AG10803 (cell line): ENCODE measurements at places on chromosomes 7 and 10.
A peak's percentile ranks its signal among the peaks of the same experiment; 100 is the strongest.

DNA sequence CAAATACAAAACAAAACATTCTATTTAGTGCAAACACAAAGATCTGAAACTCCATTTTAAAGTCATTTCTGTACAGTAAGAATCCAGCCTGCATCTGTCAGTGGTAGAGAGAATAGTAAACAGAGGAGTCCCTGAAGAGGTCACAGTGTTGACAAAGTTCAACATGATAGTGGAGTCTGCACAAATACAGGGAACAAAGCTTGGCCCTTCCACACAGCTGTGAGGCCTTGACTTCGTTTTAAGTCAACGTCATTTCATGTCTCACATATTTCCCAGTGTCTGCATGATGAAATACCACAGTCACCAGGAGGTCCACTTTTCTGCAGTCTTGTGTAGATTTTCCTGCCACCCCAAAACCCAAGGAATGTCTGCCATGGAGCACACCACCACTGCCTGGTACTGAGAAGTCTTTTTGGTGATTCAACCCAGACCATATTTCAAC lies 33.0 kb downstream of the CYP26A1 start:
- DNase-seq: peak; percentile 81

DNA sequence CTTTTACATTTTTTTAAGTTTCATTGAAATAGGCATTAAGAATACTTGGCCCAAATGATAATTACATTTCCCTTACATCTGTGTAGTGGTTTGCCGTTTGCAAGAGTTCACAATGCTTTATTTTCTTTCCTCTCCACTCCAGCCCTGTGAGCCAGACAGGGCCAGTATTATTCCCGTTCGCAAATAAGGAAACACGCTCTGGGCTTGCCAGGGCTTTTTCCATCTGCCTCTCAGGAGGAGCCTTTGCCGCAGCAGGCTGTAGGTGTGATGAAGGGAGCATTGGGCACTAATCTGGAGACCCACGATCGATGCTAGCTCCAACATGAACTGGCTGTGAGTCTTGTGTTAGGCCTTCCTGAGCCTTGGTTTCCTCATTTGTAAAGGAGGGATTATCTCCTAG lies 154.4 kb downstream of the GALNT17 start:
- DNase-seq: no peak

GRCh38 chr10:91313-91712 lies 42.2 kb upstream of the TUBB8 start:
- no peak for DNase-seq

GRCh38 chr10:117429643-117430265 lies 54.5 kb upstream of the PDZD8 start:
- DNase-seq: no peak

DNA sequence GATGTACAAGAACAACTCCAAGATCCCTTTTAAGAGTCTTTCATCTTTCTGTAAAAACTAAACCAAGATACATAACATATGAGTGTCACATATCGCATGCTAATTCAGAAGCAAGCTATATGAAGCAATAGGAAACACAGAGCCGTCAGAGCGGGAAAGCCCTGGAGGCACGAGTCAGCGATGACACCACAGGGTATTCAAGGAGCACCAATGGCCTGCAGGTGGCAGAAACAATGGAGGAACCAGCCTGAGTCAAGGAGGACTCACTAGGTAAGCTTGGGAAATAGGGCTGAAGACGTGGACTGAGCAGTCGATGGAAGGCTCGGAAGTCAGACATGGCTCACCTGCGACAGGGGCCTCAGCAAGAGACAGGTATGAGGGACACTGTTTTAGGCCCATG lies 214.4 kb downstream of the FAM107B start:
- DNase-seq: no peak

DNA sequence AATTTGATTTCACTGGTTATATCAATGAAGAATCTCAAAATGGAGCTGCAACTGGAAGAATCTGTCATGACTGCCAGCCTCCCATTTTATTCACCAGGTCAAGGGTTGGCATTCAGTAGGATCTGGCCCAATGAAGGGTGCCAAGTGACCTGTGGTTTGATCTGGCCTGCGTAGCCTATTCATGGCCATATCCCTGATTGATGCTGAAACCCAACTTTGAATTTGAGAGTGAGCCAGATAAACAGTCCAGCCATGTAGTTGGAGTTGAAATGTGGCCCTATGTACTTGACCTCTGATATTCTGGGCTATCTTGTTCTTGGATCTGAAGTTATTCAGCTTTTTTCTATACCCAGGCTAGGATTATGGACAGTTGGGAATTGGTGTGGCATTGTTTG lies 1.5 kb downstream of the MKLN1 start:
- no peak for DNase-seq

DNA sequence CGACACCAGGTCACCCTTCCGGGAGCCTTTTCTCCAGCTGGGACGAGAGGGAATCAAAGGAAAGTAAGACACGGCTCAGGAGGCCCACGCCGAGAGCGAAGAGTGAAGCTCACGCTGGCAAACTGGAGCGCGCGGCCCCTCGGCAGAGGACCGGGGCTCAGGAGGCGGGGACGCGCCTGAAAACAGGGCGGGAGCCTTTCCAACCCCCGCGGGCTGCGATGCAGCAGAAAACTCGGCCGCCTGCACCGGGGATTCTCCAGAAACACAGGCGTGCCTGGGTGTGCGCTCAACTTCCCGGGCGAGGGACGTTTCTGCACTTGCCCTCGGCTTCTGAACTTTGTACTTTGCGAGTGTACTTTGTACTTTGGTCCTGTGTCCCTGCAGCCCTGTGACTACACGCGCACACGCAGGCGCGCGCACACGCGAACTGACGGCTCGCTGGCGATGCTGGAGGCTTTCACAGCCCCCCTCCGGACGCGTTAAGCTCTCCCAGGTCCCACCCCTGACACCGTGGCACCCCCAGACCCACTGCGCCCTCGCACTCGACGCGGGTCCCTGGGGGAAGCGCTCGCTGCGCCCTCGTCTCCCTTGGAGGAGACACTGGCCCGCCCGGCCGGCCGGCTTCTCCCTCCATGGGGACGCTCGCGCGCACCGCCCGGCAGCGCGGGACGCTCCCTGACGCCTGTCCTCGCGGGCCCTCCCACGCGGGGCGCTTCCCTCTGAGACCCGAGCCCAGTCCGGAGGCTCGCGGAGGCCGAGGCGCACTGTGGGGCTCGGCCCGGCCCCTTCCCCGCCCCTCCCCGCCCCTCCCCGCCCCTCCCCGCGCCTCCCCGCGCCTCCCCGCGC lies 588 bp upstream of the PAOX start:
- peak; percentile 34 for DNase-seq

DNA sequence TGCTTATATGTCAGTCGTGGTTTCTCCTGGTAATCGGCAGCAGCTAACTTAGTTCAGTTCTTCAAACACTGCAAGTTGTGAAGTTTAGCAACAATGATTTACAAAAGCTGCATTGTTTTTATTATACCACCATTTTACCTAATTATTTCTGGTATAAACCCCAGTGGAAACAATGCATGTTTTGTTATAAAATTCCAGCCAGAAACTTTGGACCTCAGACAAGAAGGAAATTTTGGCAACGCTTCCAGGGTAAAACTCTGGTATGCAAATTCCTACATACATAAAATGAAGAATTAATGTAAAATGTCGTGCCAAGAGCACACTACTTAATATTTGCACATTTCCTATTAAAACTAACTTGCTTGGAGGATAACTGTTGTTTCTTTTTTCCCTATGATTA lies 277.4 kb upstream of the LYZL1 start:
- DNase-seq: no peak

DNA sequence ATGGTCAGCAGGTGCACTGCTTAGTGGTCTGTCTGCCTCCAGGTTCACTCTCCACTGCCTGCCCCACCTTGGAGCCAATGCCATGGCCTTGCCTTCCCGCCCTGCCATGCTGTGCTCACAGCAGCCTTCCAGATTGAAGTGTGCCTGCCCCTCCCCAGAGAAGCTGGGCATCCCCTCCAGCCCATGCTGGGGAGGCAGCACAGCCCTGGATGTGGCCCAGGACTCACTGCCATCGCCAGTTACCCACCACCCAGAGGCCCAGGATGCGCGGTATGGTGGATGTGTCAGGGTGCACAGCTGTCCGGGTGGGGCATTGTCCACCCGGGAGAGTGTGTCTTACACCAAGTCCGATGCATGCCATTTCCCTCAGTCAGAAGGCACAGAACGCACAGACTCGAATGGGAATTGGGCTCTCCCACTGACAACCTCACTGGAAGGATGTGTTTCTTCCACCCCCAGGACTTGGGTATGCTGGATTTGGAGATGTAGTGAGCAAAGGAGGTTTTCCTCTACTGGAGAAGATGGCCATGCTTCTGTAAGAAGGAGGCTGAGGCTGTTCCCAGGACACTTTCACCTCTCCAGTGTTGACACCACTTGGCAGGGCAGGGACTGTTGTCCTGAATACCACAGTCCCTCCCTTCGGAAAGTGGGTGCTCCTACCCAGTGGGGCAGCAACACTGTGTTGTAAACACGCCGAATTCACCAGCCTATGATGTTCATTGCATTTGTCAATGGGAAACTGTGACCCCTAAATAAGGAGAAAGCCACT lies 122.0 kb downstream of the ADARB2 start:
- no peak for DNase-seq

GRCh38 chr10:76453332-76453731 lies 1021.9 kb downstream of the LRMDA start:
- DNase-seq: no peak
